ENCODE measurements at places on chromosomes 6 and 20. TPM values are rescaled to one million over a fixed set of nuclear protein-coding genes. Genes with fewer than 3 reads are reported as not detected.

The SPEF1 gene
- total RNA-seq = 0.36 TPM

The PHACTR1 gene
- total RNA-seq = 0.14 TPM

The SESN1 gene
- total RNA-seq = 9.6 TPM

The CALHM4 gene
- not detected for total RNA-seq

The BHLHE23 gene
- total RNA-seq = not detected

The FRK gene
- not detected for total RNA-seq

The CGA gene
- not detected for total RNA-seq

The RIMS4 gene
- total RNA-seq = not detected

The KAT14 gene
- total RNA-seq = 10.6 TPM

The WFDC10B gene
- total RNA-seq = not detected

The ZFP57 gene
- 9.0 TPM for total RNA-seq

The LY86 gene
- 0.61 TPM for total RNA-seq

The MRPS10 gene
- total RNA-seq = 35.1 TPM

The DSP gene
- total RNA-seq = not detected

The MCUR1 gene
- total RNA-seq = 23.4 TPM

The CRISP3 gene
- total RNA-seq = not detected

The ZNF165 gene
- total RNA-seq = 0.59 TPM

The ACSS1 gene
- 5.8 TPM for total RNA-seq

The CTAGE9 gene
- total RNA-seq = not detected

The GABRR2 gene
- total RNA-seq = 1.0 TPM

The UNC5CL gene
- total RNA-seq = 5.0 TPM

The KHDRBS2 gene
- total RNA-seq = 0.36 TPM

The BTNL2 gene
- total RNA-seq = not detected

The SLC17A1 gene
- total RNA-seq = not detected

The BPIFB1 gene
- total RNA-seq = not detected

The CRISP2 gene
- total RNA-seq = not detected

The NCOA5 gene
- 34.2 TPM for total RNA-seq

The CCDC28A gene
- 16.4 TPM for total RNA-seq

The CYP21A2 gene
- 1.3 TPM for total RNA-seq

The ECT2L gene
- total RNA-seq = not detected

The PLCG1 gene
- 54.6 TPM for total RNA-seq

The SUMO4 gene
- 23.2 TPM for total RNA-seq

The HCK gene
- total RNA-seq = 0.14 TPM

The JPH2 gene
- total RNA-seq = 2.0 TPM

The B3GALT4 gene
- total RNA-seq = 10.1 TPM

The FNDC1 gene
- total RNA-seq = not detected

The BEND6 gene
- total RNA-seq = 0.11 TPM

The MUCL3 gene
- total RNA-seq = not detected

The MAP1LC3A gene
- total RNA-seq = 5.3 TPM

The SPTLC3 gene
- not detected for total RNA-seq

The BPIFB2 gene
- not detected for total RNA-seq

The CCM2L gene
- not detected for total RNA-seq

The MYLK2 gene
- total RNA-seq = 0.98 TPM

The FOXQ1 gene
- total RNA-seq = not detected

The AKAP12 gene
- not detected for total RNA-seq

The THBS2 gene
- total RNA-seq = not detected

The TP53TG5 gene
- not detected for total RNA-seq

The PDYN gene
- not detected for total RNA-seq

The TFAP2A gene
- total RNA-seq = 0.07 TPM

The HNF4A gene
- not detected for total RNA-seq
